Mesenchymal stem cell (in vitro differentiated cells and primary cell): ENCODE measurements at places on chromosomes 3 and 15.

DNA sequence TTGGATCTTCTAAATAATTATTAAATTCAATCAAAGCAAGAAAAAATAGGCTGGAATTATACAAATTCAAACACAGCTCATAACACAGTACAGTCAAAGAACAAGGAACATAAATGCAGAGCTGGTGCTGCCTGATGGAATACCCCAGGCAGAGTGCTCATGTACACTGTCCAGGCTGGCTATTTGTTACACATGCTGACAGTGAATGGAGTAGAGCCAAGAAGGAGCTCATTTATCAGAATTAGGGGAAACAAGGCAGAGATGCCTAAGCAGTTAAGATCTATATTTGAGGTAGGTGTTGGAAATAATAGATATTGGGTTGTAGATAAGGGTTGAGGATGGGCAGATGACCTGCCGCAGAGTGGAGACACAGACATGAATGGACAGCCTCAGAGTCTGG lies 788.2 kb upstream of the ARPP21 start:
- DNase-seq, result no peak

GRCh38 chr3:52615166-52615565 lies 70.5 kb downstream of the PBRM1 start:
- DNase-seq, result no peak

DNA sequence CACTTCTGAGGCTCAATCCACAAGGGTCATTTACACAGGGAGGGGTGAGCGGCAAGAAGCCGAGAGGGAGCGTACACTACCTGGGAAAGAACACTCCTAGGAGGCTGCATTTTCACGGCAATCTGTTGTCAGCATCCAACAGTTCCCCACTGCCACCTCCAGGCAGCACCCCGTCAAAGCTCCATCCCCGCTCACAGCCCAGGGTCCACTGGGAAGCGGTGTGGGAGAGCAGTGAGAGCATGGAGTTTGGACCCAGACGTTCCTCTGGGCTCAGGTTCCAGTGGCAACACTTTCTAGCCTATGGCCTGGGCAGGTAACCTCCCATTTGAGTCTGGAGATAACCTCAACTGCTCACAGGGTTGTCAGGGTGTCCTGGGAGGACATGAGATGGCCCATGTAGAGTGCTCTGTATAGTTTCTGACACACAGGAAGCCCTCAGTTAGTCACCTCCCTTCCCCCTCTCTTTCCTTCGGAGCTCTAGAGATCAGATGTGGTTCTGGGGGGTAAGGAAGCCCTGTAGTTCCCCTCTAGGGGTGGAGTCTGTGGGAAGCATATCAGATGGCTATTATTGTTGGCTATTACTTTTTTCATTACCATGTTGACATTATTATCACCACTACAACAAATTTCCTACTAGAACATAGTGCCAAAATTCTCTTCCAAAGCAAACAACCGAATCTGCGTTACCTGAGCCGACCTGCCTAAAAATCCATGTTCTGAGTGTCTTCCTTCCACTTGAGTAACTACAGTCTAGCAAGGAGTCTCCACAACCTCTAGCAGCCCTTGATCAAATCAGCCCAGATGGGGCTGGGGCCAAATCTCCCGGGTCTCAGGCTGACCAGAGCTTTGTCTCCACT lies 29.1 kb downstream of the RUVBL1 start:
- no peak for DNase-seq

DNA sequence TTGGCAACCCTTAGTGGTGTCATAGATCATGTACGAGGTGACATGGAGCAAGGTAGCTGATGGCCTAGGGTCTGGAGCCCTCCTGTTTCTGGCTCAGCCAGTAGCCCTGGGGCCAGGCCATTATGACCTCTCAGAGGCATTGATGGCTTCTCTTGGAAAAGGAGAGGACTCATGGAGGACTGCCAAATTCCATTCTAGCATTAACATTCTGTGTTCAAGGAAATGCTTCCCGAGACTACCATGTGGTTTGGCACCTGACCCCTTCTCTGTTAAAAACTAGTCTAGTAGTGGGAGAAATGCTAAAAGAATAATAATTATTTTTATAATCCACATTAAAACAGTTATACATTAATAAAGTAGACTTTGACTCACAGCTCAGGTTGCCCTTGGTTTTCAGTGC lies 40.2 kb upstream of the ADAMTSL3 start:
- DNase-seq, result no peak

DNA sequence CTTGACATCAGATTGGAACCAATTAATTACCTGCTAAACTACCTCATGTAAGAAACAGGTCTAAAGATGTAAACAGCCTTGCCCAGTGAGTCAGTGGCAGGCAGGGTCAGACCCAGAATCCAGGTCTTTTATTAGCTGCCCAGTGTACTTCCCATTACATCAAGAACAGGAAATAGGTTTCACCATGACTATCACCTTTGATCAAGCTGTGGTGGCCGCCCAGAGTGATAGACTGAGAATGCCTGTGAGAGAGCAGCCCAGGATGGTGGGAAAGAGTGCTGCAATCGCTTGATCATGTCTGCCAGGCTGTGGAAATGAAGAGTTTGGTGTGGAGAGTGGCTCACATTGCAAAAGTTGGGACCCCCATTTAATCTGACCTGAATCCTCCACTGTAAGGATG lies 61.3 kb upstream of the PIAS1 start:
- no peak for DNase-seq

DNA sequence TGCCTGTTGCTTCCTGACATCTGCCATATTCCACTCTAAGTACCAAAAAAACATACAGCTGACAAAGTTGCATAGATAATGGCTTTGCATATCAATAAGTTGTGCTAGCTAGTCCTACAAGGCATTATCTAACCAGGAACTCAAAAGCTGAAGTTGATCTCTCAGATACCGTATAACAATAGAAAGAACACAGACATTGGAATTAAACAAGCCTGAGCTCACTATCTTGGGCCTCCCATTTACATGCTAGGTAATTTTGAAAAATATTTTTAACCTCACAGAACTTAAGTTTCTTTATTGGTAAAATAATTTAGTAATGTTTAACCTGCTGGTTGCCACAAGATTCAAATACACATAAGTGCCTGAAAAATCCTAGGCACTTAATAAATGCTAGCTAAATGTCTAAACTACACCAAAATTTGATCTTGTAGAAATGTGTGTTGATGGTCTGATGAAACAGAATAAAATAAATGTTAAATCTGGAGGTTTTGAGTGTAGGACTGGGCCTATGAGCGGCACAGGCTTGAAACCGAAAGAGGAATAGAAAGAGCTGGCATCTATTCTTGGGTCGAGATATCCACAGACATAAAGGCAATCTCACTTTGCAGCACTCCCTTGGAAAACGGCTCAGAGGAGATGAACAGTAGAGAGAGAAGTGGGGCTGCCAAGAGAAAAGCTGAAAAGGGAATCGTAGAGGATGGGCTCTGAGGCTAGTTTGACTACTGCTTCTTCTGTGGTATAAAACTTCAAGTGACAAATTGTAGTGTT lies 29.9 kb upstream of the TTC14 start:
- DNase-seq, result no peak

DNA sequence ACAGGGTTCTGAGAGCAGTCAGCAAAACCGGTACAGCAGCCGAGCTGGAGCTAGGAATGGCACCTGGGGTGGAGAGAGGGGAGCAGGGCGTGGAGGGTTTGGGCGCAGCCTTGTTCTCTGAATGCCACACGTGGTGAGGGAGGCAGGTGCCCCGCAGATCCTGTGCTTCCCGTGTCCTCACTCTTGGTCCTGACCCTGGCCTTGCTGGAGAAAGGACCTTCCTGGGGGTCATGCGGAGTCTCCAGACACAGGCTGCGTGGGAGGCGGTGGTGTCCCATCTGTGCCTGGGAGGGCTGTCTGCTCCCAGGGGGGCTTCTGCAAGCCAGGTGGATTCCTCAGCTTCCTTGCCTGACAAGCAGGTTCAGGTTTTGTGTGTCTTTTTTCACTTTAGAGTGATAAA lies 244.7 kb upstream of the LYSMD4 start:
- no peak for DNase-seq

GRCh38 chr3:190175490-190175889 lies 54.8 kb upstream of the P3H2 start:
- DNase-seq, result no peak

GRCh38 chr15:99296386-99296785 lies 45.1 kb downstream of the LRRC28 start:
- DNase-seq, result no peak

DNA sequence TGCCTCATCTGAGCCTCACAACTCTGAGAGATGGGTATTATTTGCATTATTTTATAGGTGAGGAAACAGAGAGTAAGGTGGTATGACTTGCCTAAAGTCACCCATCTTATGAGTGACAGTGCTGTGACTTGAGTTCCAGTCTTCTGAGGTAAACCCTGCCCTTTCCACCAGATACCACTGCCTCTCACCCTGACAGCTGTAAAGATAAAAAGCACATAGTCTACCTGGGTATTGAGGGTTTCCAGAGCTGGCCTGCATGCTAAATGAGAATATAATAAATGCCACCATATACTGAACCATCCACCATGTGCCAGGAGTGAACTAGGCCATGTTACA lies 25.6 kb downstream of the RASGRP1 start:
- DNase-seq, result no peak

- DNase-seq, result peak; percentile 16
These were observed 786.7 kb upstream of the CFAP20DC start for GRCh38 chr3:59836531-59836930.

GRCh38 chr3:16304061-16305010 lies 39.3 kb downstream of the OXNAD1 start:
- no peak for DNase-seq

DNA sequence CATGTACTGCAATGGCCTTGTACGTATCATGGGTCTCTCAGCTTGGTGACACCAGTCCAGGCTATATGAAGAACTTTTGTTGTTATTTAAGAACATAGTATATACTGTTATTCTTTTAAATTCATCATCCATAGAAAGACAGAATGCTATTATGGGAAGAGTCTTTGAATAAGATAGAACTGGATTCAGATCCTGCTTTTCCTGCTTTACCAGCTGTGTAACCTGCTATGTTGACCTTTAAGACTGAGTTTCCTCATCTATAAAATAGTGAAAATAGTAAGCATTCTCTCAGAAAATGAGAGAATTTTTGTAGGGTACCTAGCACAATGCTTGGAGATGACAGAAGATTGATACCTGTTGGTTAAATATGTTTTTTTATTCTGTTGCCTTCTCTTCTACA lies 204.1 kb upstream of the TBL1XR1 start:
- no peak for DNase-seq
